ENCODE measurements at places on chromosomes 2 and 18.

DNA sequence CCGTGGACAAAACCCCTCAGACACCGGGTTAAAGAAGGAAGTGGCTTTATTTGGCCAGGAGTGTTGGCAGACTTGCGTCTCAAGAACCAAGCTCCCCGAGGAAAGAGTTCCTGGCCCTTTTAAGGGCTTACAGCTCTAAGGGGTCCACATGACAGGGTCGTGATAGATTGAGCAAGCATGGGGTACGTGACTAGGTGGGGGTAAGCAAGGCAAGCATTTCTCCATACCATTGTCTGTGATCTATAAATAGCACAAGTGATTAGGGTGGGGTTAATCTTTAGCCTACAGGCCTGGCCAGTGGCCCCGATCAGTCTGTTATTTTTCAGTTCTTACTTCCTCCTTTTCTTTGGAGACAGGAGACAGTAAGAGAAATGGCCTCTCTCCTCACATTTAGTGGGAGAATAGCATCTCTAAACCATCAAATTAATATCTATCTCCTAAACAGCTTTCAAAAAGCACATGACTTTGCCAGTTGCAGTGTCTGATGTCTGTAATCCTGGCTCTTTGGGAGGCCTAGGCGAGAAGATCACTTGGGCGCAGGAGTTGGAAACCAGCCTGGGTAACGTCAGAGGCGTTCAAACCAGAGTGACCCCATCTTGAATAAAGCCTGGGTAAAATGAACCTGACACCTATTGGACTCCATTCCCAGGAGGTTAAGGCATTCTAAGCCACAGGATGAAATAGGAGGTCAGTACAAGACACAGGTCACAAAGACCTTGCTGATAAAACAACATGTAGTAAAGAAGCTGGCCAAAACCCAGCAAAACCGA is 18.3 kb upstream of the CNOT11 start:
- DNase-seq = no peak

DNA sequence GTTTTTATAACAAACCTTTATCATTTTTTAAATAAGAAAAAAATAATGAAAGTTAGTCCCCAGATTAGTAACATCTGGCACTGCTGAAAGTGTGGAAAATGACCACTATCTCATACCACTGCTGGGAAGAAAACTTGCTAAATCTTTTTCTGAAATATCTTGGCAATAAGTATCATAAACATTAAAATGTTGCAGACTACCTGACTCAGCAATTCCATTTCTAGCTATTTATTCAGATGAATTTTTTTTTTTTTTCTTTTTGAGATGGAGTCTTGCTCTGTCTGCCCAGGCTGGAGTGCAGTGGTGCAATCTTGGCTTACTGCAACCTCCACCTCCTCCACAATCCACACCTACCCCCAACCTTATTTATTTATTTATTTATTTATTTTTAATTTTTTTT is 35.3 kb upstream of the SOS1 start:
- DNase-seq = no peak

GRCh38 chr18:14933049-14933851 is 185.3 kb downstream of the ANKRD30B start:
- no peak for DNase-seq

GRCh38 chr2:105919191-105919811 is 174.6 kb downstream of the NCK2 start:
- no peak for DNase-seq

DNA sequence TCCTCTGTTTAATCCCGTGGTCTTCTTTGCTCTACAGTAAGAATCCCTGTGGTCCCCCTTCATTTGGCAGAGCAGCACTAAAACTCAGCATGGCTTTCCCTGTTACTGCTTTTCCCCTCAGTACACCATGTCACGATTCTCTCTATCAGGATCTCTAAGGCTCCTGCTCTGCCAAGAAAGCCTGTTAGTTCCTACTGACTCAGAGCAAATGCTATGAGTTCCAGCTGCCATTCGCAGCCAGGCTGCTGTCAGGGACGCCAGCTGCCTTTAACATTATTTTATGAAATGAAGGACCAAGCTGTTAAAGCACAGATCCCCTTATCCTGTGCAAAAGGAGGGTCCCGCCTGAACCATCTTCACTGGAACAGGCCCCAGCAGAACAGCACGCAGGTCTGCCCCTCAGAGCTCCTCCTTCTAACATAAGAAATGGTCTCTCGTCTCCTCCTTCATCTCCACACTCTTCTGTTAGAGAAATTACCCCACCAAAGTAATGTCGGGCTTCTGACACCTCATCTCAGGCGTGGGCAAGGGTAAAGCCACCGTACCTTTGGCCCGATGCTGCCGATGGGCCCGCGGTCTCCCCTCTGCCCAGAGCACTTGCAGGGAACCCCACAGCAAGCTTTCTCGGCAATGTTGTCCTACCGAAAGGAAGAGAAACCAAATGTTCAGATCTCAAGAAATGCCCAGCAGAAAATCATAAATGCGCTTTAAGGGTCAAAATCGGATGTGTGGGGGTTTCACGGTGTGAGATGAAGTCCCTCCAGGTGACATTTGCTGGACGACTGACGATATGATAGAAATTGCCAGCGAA is 52.6 kb downstream of the COL6A3 start:
- no peak for DNase-seq

GRCh38 chr2:8615576-8616281 is 66.1 kb upstream of the ID2 start:
- no peak for DNase-seq

- DNase-seq = no peak
Observed at GRCh38 chr18:13760047-13760446, 33.6 kb downstream of the RNMT start.

- no peak for DNase-seq
Observed at GRCh38 chr2:43223521-43224001, 2.8 kb downstream of the ZFP36L2 start.

DNA sequence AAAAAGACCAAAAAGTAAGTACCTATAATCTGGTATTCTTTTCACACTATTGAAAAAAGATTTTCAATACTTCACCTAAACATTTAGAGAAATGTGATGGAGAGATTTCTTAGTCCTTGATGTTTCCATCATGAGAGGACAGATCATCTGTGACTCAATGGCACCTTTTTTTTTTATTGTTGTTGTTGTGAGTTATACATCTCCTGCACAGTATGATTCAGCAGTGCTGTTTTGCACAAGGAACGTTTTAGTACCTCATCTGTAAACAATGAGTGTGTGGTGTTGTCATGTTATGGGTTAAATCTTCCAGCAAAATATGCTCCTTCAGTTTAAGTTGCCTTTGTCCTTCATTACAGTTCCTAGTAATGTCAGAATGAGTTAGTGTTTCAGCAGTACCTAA is 2.2 kb downstream of the KIAA1328 start:
- no peak for DNase-seq

All from stimulated activated CD4-positive, alpha-beta T cell treated with anti-CD3 and anti-CD28 coated beads, Interleukin-1b, Interleukin-23, amount 100 ng/mL, for 1 hour (primary cell).